Amniotic stem cell (primary cell): ENCODE measurements at places on chromosomes 2 and 18.

- DNase-seq = no peak
Observed at GRCh38 chr2:232330068-232330999, 48.2 kb upstream of the ALPP start.

DNA sequence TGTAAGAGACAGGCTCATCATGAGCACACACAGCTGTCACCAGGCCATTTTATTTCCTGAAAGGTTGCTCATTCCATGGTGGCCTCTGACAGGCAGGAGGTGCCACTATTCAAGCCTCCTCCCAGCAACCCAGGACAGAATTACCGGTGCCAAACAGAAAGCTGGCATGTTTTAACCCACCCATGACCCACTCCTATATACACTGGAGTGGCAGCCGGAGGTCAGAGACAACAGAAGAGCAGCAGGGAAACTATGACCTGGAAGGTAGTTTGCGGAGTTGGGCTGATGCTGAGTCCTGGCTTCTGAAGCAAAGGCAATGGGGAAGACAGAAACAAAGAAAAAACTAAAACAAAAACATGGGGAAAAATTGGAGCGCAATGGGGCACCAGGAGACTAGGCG is 2.3 kb downstream of the RFTN2 start:
- no peak for DNase-seq

DNA sequence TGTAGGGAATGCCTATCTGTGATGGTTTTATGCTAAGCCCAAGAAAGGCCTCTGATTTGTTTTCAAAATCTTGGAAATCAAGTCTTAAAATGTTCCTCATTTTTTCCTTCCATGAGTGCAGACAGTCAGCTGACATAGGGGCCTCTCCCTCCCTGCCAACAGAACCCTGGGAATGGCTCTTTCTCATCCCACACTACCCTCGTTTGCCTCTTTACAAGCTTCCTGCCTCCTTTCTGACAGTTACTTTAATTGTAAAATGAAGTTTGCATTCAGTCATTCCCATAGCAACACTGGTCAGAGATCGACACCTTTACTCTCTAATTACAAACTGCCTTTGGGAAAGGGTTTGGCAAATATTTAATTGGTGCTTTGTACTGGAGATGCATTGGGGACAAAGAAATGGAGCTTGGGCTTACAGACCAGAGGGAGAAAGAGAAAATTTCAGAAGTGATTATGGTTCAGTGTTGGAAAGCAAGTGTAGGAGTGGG is 25.4 kb downstream of the KIF5C start:
- no peak for DNase-seq

DNA sequence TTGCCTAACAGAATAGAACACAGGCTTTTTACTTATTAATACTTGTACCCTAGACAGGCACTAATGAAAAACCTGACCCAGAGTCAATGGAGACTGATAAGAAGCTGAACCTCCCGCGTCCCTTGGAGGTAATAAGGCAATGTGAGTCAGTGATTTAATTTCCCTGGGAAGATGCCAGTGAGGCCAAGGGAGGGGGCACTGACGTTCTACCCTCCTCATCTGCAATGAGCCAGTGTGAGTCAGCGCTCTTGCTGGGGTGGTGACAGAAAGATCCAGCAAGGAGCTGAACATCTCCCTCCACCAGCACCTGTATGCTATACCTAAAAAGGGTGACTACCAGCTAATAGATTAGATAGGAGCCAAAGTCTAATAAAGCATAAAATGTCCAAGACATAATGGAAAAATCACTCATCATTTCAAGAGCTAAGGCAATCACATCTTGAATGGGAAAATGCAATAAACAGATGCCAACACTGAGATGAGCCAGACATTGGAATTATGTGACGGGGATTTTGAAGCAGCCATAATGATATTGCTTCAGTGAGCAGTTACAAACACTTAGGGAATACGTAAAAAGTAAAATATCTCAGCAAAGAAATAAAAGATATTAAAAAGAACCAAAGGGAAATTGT is 116.9 kb downstream of the TPGS2 start:
- peak; percentile 69 for DNase-seq

DNA sequence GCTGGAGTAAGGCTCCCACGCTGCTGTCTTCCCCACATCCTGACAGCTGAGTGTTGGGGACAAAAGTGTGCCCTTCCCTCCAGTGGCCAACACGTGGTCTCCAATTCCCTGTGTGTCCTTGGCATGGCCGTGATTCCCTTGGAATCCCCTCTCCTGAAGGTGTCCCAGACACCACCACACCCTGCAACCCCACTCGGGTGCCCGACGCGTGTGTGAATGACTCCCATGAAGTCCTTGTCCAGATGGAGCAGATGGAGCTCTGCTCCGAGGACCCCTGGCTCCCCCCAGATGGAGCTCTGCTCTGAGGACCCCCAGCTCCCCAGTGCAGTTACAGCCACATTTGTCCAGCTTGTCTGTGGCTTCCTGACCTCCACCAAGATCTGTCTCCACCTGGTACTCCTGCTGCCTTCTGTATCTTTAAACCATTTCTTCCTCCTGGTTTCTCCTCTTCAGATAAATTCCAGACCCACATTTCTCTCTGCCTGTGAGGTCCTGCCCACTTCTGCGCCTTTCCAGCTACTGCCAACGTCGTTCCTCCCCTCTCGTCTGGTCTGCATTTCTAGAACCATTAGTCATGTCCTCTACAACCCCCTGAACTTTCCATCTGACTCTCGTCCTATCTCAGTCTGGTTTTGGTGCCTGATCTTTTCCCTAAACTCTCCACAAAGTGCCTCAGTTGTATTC is 86.8 kb upstream of the PXDN start:
- DNase-seq = no peak

DNA sequence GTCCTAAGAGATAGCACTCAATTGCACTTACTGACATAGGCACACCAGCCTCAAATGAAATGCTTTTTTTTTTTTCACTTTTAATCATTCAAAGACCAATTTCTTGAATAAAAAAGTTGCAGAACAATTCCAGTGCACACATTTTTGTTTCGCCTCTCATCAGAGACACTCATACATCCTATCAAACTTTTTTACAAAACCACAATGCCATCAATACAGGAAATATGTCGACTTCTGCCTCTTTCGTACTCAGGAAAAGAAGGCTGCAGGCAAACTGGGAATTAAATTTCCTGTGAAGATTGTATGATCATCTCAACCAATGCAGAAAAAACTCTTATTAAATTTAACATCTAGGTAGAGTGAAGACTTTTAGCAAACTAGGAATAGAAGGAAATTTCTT is 112.4 kb downstream of the DNER start:
- DNase-seq = no peak

DNA sequence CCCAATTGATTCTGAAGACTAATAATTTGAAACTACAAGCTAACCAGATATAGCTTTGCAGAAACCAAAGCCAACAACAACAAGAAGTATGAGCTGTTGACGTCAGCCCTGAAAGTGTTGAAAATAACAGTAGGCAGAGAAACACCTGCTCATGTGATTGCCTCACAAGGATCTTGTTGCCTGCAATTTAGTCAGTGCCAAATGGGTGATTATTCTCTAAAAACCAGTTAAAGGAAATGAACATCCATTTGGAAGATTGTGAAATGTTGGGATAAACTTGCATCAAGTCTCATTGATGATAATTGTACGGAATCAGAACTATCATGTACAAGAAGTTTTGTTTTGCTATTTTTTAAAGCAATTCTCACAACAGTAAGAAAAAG is 2.8 kb downstream of the CYTIP start:
- no peak for DNase-seq

DNA sequence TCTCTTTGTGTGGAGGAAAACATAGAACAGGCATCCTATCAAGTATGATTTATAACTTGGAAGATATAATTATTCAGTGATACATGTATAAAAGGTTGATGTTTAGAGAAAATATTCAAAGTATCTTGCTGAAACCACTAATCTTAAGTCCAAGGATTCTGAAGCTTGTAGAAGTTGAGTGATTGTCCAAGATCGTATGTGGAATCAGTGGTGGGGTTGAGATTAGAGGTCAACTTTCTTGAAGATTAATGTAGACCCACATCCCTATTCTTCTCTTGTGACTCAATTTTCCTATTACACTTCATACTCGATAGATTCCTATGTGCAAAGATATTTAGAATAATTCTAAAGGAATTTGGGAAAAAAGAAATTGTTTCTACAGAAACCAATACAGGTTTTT is 1565.9 kb upstream of the ACVR2A start:
- DNase-seq = no peak

DNA sequence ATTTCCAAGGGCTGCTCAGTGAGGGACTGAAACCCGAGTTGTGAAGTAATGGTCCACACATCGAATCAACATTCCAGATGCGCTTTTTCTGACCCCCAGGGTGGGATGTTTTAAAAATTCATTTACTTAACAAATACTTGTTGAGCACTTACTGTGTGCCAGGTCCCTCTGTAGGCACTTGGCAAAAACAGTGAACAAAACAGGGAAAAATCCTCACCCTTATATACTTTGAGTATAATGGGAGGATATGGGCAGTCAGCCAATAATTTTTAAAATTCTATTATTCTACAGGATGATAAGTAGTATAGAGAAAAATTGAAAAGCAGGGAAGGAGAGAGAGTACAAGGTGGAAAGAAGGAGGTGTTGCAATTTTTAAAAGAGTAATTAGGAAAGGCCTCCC is 31.3 kb upstream of the AFTPH start:
- no peak for DNase-seq

- no peak for DNase-seq
Observed at GRCh38 chr2:190766174-190766572, 114.4 kb upstream of the GLS start.

DNA sequence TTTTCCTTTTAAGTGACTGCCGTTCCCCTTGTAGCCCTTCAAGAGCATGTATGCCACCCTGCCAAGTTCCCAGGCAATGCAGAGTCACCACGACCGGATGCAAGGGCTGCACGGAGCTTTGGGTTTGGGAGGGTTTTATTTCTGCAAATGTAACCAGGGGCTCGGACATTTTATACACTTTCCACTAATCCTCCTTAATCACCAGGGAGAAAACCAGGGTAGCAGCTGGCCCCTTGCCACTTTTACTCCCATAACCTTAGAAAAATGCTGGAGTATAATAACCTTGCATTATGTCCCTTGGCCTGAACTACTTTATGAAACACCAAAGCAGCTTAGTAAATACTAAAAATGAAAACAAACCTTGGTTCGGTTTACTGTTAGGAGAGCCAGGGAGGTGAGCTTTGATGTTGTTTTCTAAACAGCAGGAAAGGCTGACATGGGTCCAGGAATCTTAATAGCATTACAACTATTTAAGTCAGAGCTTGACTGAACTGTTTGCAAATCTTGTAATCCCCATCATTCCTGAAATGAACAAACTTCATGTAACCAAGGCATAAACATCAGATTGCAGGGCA is 152.8 kb upstream of the RIOK3 start:
- no peak for DNase-seq

- DNase-seq = no peak
Observed at GRCh38 chr2:152611458-152612231, 105.6 kb downstream of the PRPF40A start.

DNA sequence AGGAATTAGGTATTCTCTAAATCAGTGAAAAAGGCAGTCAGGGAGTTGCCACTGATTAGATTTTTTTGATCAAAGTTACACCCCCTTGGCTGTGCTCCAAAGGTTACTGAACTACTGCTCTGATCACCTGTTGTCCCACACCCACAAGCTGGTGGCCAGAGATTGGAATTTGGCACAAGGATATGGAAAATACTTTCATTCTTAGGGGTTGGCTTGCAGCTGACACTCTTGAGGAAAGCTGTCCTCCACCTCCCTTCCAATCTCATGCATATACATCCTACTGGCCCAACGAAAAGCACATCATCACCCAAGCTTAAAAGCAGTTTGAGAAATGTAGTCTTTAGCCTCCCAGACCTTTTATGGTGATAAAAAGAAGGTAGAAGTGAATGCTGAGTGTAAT is 329.5 kb upstream of the CHAC2 start:
- no peak for DNase-seq

DNA sequence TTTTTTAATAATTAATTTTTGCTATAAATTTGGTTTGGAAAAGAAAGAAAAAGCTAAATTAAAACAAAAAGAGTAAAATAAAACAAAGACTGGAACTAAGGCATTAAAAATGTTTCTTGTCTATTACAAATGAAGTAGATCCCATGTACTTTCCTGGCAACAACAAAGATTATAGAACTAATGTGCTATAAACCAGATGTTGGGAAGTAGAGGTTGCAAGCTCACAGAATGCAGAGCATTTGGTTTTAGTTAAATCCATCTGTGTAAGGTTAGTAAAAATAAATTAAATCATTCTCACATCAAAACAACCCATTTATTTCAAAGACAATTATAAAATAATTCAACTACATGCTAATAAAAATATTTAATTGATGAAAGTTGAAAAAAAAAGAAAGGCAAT is 157.2 kb upstream of the ZC3H15 start:
- no peak for DNase-seq

DNA sequence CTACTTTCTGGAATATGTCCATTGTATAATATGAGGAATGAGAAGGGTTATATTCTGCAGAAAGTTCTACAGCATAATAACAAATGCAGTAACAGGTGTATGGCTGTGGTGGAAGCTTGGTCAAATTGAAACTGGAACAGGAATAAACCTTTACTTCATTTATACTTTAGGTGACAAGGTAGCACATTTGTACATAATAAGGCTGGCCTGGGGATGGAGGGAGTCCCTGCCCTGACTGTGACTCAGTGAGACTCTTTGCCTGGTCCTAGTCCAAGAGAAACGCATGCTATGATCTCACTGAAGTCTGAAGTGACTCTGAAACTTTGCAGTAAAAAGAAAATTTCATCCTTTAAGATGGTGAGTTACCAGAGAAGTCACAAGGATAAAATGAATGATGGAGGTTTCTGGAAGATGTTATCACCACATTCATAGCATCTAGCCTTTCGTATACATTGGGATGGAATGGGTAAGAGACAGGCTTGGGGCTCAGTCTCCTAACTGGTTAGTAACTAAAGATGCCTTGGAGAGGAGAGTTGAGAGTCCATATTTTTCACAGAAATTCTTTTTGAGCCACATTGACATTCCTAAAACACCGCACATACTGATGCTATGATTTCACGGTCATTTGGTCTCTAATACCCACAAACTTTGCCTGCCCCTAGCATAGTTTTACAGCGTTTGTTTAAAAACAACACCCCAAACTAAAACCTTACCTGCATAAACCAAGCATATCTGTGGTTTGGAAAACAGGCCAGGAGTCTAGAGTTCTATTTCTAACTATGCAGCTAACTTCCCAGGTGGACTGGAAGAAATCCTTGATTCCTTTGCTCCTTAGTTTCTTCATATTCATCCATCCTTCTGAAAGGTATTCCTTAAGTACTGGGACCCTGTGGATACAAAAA is 42.4 kb upstream of the NABP1 start:
- peak; percentile 60 for DNase-seq

GRCh38 chr2:24616616-24617015 is 125.6 kb downstream of the NCOA1 start:
- no peak for DNase-seq

GRCh38 chr2:100826494-100826893 is 6.6 kb downstream of the NPAS2 start:
- no peak for DNase-seq

GRCh38 chr2:220315098-220315823 is 687.8 kb downstream of the SLC4A3 start:
- DNase-seq = no peak

GRCh38 chr2:6443061-6443823 is 422.5 kb downstream of the CMPK2 start:
- no peak for DNase-seq

GRCh38 chr2:11342551-11343367 is 1.7 kb downstream of the ROCK2 start:
- peak; percentile 59 for DNase-seq
